Right renal cortex interstitium (tissue), 3 donors: ENCODE measurements at places on chromosomes 1 and 21.

GRCh38 chr1:205301205-205301821, 20.2 kb downstream of the NUAK2 start:
- peak; percentile 76 for DNase-seq

DNA sequence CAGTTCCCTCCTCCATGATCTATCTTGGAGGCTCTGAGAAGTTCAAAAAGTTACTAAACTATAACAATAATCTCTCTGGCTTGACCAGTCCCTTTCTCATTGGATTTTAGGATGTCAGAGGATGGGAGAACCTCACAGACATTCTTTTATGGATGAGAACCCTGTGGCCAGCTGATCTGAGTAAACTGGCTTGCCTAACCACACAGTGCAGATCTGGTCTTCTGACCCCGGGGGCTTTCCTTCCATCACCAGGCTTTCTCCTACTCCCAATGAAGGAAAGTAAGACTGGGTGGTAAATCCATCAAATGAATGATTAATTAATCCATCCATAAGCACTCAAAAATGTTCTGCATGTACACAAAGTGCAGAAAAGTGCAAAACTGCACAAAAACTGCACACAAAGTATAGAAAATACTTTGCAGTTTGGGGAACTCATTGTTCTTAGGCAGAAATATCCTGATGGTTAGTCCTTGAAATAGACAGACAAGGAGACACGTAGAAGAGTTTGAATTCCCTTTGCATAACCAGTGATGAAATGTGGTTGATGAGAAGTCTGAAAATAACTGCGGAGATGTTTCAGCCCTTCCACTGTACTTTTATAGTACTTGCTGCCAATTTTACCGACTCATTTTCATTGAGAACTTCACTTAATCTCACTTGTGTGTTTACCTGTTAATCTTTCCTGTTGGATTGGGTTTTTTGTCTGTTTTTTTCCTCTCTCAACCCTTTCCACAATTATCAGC, 2.5 kb upstream of the F3 start:
- DNase-seq, result no peak

DNA sequence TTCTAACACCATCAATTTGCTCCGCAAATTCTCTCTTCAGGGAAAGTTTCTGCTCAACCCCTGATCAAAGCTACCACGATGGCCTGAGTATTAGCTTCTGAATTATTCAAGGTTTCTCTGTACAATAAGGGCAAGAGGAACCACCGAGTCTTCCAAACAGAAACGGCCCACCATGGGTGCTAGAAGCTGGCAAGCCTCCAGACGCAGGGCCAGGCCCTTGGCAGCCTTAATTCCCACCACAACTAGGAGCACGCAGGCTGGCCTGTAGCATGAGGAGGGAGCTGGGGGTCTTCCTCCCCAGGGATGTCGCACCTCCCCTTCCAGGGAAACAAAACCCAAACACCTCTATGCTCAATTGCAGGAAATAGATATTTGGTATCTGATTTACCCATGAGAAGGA, 11.1 kb downstream of the RSPH1 start:
- no peak for DNase-seq

DNA sequence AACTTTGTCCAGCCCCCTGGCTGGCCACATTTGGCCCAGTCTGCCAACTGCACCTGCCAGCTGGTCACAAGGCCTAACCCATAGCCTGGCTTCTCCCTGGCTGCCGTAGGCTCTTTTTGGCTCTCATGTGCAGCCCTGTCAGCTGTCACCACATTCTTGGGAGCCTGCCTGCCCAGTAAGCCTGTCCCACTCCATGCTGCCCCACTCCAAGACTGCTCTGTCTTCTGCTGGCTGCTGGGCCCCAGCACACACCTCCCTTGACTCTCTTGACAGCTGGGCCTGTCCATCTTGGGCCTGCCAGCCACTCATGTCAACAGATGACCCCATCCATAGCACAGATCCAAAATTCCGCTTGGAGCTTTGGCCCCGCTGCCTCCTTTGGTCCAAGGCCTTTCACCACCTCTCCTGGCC, 74.3 kb upstream of the EDN2 start:
- DNase-seq, result no peak

- no peak for DNase-seq
These were observed 101.5 kb upstream of the RAB4A start for GRCh38 chr1:229169399-229169798.

DNA sequence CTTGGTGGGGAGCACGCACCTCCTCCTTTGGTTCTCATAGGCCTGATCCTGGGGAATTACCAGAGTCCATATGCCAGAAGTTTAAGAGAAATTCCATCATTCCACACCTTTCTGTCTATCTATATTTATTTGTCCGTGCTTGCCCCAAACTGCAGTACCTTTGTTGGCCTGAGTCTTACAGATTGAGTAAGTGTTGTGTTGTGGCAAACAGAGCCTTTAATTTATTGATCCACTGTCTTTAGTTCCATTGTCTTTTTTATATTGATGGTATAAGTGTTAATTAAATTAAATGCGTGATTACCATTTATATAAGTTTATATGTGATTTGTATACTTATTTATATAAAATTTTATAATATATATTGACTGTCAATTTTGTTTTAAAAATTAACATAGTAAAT, 4.9 kb downstream of the SH3BGR start:
- DNase-seq, result no peak

GRCh38 chr1:30706528-30706927, 16.9 kb downstream of the MATN1 start:
- DNase-seq, result no peak

GRCh38 chr1:90412563-90412962, 304.5 kb downstream of the BARHL2 start:
- no peak for DNase-seq
